ENCODE measurements at places on chromosomes 6 and 20. TPM values are rescaled to one million over a fixed set of nuclear protein-coding genes. Genes with fewer than 3 reads are reported as not detected.

APOBEC2 gene
- 231 TPM for total RNA-seq

SPEF1 gene
- not detected for total RNA-seq

HSPA1L gene
- 3.6 TPM for total RNA-seq

CD164 gene
- 161 TPM for total RNA-seq

HLA-DRA gene
- 0.47 TPM for total RNA-seq

WFDC10B gene
- not detected for total RNA-seq

DNA sequence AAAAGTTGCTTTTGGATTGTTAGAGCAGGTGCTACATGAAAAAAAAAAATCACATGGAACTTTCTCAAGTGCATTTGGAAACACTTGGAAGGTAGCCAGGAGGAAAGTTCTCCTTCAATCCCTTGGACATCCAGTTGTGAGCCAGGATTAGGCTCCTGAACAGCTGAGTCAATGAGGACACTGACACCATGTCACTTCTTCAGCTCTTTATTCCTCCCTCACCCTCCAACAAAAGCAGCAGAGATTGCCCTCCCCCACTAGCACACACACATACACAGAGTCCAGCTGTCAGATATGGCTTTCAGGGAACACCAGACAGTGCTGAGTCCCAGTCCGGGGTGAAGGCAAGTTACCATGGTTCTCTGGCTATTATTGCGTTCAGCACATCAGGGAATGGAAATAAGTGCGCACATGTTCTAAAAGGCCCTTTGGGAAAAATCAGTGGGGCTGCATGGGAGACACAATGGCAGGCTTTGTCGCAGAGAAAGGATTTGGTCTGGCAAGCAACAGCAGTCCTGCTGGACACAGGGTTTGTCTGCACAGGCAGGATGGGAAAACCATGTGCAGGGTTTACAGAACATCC, 124.7 kb upstream of the MARCKS start:
- peak; percentile 97 for DNase-seq

- no peak for DNase-seq
Observed at GRCh38 chr6:136315594-136315993, 25.9 kb upstream of the BCLAF1 start.

- DNase-seq: no peak
Observed at GRCh38 chr6:148987982-148988381, 241.2 kb downstream of the UST start.

- DNase-seq: no peak
Observed at GRCh38 chr6:12119085-12119588, 107.0 kb downstream of the HIVEP1 start.

- peak; percentile 37 for DNase-seq
Observed at GRCh38 chr6:71410164-71410566, 121.6 kb downstream of the OGFRL1 start.

GRCh38 chr6:139531148-139532115, 157.0 kb upstream of the CITED2 start:
- no peak for DNase-seq

DNA sequence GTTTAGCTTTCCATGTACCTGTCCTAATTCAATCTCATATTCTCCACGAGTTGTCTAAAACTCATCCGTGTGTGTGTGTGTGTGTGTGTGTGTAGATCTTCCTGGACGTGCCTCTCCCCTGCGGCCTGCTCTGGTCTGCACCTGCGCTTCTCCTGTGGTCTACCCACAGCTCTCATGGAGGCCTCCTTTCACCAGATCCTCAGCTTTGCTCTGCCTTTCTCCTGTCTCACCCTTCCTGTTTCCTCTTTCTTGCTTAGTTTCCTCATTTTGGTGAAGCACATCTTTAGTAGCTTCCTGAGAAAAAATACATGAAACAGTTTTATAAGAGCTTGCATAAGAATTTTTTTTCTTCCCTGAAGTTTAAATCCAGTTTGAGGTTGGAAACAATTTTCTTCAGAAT, 18.1 kb downstream of the SLX4IP start:
- DNase-seq: no peak

- no peak for DNase-seq
Observed at GRCh38 chr6:104862456-104862855, 2.7 kb upstream of the HACE1 start.
